Hematopoietic multipotent progenitor cell treated with erythropoietin and hydrocortisone succinate and interleukin-3 and kit ligand, for 15 days (in vitro differentiated cells): ENCODE measurements at places on chromosomes 2 and 18.

DNA sequence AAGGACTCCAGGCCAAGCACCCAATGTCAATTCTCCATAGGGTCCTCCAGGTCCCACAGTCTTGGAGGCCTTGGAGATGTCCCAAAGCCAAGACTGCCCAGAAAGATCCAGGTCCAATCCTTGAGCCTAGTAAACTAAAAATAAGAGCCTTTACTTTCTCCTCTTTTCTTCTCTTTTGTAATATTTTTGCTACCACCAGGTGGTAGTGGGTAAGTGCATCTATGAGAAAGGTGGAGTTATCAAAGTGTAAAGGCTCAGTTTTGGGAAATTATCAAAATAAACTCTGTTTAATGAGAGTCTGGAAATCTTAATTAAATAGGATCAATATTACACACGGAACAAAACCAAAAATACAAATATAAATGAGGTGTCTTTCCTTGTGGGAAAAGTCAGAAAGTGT is 276.4 kb downstream of the ALK start:
- no peak for DNase-seq

GRCh38 chr18:14117606-14118005 is 14.6 kb downstream of the ZNF519 start:
- no peak for DNase-seq

GRCh38 chr2:233531955-233532354 is 34.6 kb downstream of the USP40 start:
- DNase-seq, result no peak

DNA sequence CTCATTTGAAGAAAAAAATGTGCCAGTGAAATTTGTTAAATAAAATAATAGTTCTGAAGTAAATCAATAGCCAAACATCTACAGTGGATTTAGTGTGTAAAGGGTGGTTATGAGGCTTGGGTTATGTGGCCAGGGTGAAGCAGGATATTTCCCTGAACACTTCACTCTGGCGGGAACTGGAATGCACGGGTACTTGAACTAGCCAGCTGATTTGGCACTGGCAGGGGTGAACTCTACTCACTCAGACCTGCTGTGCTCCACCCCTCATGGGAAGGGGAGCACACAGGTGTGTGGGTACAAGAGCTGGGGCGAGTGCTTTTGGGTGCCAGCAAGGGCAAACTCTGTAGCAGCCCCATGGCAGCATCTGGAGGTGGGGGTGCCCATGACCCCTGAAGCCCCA is 278.2 kb downstream of the CALCRL start:
- no peak for DNase-seq

- no peak for DNase-seq
These were observed 61.4 kb downstream of the KCTD18 start for GRCh38 chr2:200448455-200448854.

- DNase-seq, result no peak
These were observed 78.3 kb downstream of the POLR1A start for GRCh38 chr2:86027196-86027921.

DNA sequence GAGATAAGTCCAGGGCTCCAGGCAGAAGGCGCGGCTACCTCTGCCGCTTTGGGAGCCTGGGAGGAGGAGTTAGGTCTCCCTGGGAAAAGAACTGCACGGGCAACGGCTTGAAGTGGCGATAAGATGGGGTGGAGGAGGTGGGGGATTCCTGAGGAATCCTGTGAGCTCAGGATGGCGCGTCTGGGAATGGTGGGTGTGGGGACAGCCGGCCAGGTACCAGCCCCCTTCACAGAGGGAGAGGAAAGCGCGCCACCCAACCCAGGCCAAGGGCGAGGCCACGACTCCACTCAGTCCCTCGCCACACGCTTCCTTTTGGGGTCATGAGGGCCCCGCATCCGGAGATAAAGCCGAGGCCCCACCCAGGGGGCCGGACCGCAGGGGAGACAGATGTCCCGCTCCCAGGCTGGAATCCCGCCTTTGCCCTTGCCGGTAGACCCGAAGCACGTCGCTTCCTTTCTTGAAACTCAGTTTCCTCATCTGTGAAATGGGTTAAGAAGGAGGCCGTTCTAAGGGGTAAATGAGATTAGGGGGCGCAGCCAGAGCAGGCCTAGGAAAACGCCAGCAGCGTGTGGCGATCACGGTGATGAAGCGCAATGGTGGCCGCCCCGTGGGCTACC is 1.7 kb upstream of the CTDSP1 start:
- peak; percentile 79 for DNase-seq

- no peak for DNase-seq
These were observed 654.3 kb downstream of the LRRTM4 start for GRCh38 chr2:76867854-76868253.

- DNase-seq, result no peak
These were observed 114.1 kb downstream of the EPB41L3 start for GRCh38 chr18:5429681-5430080.

DNA sequence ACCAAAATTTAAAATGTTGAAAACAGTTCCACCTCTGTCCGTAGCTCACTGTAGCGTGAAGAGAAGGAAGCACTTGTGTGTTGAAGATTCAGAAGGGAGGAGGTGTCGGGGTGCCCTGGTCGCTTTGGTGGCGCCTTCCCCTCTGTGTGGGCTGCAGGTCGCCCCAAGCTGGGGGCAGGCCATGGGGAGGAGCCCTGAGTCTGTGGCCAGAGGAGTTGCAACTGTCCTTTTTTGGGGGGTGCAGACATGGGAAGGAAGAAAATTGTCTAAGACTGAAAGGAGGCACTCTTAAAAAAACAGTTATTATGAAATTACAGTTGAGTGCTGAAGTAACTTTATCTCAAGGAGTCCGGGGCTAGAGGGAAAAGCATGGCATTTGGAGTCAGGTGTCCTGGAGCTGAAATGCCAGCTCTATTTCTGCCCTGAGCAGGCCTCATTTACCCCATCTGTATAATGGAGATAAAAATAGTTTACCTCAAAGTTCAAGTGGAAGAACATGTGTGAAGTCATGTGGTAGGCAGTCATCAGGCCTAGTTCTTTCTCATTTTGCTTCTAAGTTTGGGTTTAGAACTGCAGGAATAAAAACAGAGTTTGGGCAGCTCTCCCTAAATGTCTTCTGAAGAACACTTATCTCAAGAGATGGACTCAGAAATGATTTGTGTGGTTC is 82.1 kb downstream of the RNF144A start:
- no peak for DNase-seq

GRCh38 chr2:139067072-139067471 is 286.9 kb upstream of the NXPH2 start:
- DNase-seq, result no peak

GRCh38 chr2:211846714-211847113 is 691.9 kb downstream of the ERBB4 start:
- DNase-seq, result no peak

- DNase-seq, result no peak
These were observed 133.7 kb downstream of the GALNT3 start for GRCh38 chr2:165660361-165660760.

- DNase-seq, result no peak
These were observed 108.6 kb upstream of the TEKT4 start for GRCh38 chr2:94762600-94762999.

DNA sequence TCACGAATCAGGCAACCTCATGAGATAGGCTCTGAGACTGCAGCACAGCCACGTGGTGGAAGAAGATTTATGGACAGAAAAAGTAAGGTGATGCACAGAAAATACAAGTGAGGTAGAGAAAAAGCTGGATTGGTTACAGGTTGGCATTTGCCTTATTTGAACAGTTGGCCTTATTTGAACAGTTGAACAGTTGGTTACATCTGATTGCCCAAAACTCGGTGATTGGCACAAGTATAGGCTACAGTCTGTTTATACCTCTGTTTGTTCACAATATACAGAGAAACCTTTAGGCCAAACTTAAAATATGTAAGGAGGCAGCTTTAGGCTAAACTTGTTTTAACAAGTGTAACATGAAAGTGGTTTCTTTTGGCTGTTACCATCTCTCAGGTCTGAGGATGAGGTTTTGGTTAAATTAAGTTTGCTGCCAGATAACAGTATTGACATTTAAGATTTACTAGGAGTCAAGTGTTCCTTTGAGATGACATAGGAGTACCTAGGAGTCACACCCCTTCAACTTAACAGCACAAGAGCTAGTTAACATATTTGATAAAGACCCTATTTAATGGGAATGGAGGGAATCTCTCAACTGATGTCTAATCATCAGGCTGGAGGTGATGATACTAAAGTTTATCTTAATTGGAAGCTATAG is 16.5 kb upstream of the GPR155 start:
- DNase-seq, result no peak

DNA sequence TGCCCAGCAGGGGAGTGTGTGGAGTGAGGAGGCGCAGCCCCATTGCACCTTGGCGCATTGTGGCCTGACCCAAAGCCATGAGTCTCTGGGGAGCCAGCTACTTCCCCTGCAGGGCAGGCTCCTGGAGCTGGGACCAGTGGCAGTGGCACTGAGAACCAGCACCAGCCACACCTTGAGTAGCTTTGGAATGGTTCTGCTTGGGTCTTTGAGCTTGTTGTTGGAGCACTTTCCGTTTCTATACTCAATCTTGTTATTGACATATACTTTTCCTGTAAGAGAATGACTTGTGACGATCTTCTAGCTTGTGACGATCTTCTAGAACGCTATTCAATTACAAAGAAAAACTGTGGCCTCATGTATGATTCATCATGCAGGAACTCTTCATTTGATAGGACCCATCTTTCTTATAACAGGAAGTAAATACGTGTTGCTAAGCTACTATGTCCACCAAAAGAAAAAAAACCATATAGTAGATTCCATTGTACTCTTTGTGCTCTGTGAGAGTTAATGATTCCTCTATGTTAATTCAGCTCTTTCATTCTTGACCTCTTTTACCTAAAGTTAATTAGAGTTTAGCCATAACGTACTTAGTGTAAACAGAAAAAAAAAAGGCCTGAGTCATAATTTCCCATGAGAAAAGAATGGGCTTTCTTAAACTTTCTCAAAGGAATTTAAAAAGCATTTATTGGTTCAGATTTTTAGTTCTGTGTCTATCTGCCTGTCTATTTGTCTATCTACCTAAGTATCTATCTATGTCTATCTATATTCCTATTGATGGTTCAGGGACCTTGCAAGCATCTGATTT is 113.1 kb downstream of the GATA6 start:
- no peak for DNase-seq

DNA sequence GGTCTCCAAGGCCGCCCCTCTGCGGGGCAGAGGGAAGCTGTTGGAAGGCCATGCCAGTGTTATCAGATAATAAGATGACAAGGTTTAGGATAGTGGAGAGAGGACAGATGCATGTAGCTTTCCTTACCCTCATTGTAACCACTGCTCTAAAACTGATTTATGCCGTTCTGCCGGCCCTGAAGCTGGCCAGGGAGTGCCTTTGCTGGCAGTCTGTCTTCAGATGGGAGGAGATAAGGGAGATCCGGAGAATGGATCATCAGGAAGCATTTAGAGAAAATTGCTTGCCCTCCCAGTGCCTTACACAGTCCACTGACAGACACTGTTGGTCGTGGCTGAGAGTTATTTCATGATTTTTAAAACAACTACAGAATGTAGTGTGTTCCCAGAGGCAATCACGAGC is 35.4 kb upstream of the MYO3B start:
- no peak for DNase-seq

GRCh38 chr2:100344433-100344832 is 22.1 kb upstream of the LONRF2 start:
- DNase-seq, result no peak

GRCh38 chr2:152479282-152479681 is 144.3 kb downstream of the FMNL2 start:
- DNase-seq, result no peak

- no peak for DNase-seq
These were observed 135.3 kb downstream of the C1D start for GRCh38 chr2:67927501-67927900.

- no peak for DNase-seq
These were observed 25.5 kb upstream of the IL37 start for GRCh38 chr2:112885506-112885902.

DNA sequence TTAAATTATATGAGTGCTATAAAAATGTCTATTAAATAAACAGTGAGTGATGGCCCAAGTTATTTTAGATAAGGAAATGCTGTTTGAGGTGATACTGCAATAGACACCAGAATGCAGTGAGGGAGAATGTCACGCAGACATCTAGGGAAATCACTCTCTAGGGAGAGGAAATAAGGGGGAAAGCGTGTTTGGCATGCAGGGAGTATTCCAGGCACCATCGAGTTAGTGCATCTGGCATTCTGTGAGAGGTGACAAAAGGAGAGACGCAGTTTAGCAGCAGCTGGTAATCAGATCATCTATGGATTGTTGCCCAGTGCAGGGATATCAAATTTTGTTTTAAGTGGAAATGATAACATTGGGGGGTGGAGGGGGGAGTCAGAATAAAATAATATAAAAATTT is 175.4 kb upstream of the NETO1 start:
- DNase-seq, result no peak

GRCh38 chr2:42359304-42359964 is 1.6 kb downstream of the COX7A2L start:
- DNase-seq, result peak; percentile 16

- DNase-seq, result no peak
These were observed 3.2 kb downstream of the MARS2 start for GRCh38 chr2:197708331-197708730.

DNA sequence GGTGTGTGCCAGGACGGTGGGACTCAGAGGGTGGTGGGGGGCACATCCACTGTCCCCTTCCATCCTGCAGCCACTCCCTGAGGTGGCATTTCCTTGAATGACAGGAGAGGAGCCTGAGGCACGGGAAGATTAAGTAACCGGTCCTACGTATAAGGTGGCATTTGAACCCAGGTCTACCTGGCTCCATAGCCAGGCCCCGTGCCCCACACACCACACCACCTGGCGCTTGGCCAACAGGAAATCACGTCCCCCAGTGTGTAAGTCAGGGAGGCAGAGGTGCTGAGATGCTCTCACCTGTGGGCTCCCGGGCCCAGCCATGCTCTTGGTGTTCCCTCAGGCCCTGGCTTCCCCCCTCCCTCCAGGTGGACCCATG is 53.7 kb downstream of the HPCAL1 start:
- no peak for DNase-seq

DNA sequence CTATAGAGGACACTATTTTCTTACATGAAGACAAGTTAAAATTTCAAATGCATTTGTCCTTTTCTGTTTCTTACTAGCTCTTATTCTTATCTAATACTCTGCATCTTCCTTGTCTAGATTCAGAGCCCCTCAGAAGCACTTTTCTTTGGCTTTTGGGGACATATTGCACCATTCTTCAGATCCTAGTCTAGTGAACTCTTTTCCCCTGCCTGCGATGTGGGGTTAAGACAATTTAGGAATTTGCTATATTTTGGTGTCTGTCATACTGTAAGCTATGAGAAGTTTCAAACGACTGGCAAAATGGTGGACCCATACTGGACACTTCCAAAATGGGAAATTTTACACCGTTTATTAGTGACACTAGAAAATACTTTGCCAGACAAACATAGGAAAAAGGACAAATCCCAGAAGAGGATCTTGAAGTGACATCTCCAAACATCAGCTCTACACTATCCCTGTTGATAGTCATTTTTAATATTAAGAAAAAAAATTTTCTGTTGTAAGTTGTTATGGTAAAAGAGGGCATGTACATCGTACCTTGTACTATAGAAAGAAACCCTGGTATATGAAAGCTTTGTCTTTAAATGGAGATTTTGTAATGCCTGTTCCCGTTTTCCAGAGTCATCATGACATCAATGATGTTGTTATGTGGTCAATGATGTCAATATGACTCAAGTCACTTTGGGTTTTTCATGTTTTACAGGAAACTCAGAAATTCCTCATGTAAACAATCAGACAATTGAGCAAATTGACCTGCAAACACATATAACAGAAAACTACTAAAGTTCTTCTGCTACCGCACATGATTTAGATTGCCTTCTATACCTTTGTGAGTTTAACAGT is 4.4 kb upstream of the KYNU start:
- DNase-seq, result no peak
